ENCODE measurements at places on chromosomes 16 and 17.

DNA sequence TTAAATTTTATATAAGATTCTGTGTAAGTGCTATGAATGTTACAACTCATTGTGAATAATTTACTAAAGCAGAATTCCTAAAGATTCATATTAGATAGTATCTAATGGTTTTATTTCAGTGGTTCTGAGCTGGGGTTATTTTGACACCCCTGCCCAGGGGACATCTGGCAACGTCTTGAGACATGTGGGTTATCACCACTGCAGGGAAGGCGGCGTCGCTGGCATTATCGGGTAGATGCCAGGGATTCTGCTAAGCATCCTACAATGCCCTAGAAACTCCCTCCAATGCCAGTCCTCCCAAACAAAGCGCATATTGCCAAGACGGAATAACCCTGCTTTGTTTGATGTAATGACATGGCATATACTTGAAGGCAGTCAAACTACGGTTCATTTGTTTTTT is 372.3 kb upstream of the ZFHX3 start:
- DNase-seq: no peak

DNA sequence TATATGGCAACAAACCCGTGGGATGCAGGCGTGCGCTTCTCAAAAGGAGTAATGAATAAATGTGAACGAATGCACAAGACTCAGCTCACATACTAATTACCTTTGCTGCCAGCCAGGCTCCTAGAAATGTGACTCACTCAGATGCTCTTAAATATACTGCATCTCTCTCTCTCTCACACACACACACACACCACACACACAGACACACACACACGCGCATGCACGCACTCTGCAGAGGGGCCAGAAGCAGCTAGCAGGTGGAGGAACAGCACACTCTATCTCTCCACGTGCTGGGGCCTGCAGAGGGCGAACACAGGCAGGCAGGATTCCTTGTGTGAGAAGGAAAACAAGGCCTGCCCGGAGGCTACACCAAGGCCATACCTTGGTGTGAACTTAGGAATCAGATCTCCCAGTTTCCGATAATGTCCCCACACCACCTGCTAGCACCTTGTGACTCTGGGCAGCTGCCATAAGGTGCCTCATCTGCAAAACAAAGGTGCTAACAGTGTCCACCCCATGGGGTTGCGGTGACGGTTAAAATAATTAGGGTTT is 5.3 kb downstream of the GPRC5B start:
- DNase-seq: no peak

DNA sequence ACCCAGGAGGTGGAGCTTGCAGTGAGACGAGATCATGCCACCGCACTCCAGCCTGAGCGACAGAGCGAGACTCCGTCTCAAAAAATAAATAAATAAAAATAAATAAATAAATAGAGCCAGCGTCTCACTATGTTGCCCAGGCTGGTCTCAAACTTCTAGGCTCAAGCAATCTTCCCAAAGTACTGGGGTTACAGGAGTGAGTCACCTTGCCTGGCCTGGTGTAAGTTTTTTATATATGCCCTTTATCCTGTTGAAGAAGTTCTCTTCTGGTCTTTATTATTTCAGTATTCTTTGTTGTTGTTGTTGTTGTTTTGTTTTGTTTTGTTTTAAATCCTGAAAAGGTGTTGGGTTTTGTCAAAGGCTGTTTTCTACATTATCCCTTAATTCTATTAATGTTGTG is 30.1 kb upstream of the ABCC1 start:
- DNase-seq: no peak

DNA sequence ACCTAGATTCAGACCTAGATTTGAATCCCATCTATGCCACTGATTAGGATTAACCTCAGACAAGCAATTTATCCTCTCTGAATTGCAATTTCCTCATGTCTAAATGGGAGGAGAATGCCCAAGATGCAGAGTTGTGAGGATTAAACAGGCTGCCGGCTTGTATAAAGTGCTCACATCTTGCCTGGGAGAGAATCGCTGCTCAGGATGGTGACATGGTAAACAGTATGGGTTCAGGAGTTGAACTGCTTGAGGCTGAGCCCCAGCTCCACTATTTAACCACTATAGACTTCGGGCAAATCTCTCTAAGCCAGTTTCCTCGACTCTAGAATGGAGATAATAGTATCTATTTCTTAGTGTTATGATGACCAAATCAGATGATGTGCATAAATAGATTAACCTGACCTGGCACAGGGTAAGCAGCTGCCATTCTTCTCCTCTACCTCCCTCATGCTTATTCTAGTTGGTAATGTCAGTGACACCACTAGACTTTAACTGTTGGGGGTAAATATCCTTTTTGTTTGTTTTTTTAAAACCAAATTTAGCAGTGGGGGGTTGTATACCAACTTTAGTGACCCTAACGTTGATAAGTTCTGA is 732 bp upstream of the RPL27 start:
- DNase-seq: no peak

- DNase-seq: no peak
These were observed 96.5 kb downstream of the ABCC1 start for GRCh38 chr16:16045879-16046278.

- DNase-seq: peak; percentile 68
These were observed 20.5 kb upstream of the EMP2 start for GRCh38 chr16:10600782-10601443.

- no peak for DNase-seq
These were observed 26.7 kb upstream of the PRM1 start for GRCh38 chr16:11307639-11308492.

- DNase-seq: no peak
These were observed 43.7 kb upstream of the ERN1 start for GRCh38 chr17:64173646-64174045.

- DNase-seq: no peak
These were observed 93.2 kb downstream of the C17orf67 start for GRCh38 chr17:56740481-56740880.

All from posterior cingulate gyrus (tissue), 11 donors.